Posterior vena cava (tissue), 2 donors: ENCODE measurements at places on chromosomes 7 and 10. TPM values are rescaled to one million over a fixed set of nuclear protein-coding genes. Genes with fewer than 3 reads are reported as not detected.

DNA sequence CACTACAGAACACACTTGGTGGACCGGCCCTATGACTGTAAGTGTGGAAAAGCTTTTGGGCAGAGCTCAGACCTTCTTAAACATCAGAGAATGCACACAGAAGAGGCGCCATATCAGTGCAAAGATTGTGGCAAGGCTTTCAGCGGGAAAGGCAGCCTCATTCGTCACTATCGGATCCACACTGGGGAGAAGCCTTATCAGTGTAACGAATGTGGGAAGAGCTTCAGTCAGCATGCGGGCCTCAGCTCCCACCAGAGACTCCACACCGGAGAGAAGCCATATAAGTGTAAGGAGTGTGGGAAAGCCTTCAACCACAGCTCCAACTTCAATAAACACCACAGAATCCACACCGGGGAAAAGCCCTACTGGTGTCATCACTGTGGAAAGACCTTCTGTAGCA lies 14.6 kb downstream of the ZSCAN21 start:
- no peak for DNase-seq

DNA sequence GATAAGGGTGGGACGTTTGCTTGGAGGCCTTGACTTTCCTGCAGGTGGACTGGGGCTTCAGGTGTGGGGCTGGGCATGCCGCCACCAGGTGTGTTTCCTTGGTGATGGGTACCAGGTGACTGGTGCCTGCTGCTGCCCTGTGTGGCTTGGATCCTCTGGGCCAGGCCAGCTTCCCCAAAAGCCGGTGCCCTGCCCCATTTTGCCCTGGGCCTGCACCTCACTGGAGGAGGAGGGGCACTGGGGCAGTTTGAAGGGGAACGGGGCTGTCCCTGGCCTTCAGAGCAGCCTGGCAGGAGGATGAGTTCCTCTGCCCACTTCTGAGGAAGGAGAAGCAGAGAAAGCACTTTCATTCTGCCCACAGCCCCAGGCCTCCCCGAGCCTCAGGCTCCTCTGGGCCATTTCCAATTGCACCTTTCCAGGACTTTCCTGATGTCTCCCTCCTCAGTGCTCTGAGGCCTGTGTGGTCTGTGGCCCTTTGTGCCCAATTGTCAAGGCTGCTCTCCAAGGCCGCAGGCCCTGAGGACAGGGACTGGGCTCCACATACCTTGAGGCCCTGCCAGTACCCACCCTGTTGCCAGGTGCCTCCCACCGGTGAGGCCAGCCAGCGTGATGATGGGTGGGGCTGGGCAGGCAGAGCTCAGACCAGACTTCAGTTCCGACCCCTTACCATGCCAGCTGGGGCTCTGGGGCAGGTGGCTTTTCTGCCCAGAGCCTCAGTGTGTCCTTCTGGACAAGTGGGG lies 25.3 kb upstream of the SMARCD3 start:
- DNase-seq: peak; percentile 77

DNA sequence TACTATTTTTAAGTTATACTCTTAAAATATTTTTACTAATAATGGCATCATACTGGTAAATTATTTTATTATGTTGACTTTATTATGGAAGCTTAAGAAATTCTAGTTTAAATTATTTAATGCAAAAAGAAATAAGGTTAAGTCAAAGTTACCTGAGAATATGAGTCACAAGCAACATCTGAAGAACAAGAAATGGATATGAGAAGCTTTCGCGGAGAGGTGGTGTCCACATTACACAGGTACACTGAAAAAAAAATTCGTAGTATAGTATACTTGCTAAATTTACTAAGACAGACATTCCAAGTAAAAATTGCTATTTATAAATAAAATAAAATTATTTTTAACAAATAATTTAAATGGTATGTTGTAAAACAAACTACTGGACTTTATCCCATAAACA lies 143.8 kb downstream of the AVL9 start:
- DNase-seq: no peak

GRCh38 chr10:126227762-126228134 lies 160.5 kb downstream of the ADAM12 start:
- no peak for DNase-seq

DNA sequence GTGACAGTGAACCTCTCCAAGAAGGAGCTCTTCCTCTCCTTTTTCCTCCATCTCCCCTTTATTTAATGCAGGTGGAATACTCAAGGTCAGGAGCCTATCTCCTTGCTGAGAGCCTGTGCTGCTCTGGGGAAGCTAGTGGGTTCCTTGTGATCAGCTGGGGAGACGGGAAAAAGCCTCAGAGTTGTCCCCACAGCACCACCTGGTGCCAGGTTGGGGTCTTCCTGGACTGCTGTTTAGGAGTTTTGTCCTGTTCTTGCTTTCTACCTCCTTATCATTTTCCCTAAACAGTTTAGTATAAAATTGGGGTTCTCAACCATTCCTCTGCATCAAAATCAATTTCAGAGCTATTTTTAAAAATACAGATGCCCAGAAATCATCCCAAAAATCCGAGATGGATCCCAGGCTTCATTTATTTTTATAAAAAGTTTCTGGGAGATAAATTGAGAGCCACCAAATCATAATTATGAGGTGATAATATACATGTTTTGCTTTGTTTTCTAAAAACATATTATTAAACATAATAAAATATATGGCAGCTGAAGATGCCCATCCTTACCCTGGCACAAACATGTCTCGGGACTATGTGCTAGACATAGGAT lies 44.3 kb downstream of the MACC1 start:
- peak; percentile 84 for DNase-seq

IQUB gene
- 0.97 TPM for total RNA-seq

DNA sequence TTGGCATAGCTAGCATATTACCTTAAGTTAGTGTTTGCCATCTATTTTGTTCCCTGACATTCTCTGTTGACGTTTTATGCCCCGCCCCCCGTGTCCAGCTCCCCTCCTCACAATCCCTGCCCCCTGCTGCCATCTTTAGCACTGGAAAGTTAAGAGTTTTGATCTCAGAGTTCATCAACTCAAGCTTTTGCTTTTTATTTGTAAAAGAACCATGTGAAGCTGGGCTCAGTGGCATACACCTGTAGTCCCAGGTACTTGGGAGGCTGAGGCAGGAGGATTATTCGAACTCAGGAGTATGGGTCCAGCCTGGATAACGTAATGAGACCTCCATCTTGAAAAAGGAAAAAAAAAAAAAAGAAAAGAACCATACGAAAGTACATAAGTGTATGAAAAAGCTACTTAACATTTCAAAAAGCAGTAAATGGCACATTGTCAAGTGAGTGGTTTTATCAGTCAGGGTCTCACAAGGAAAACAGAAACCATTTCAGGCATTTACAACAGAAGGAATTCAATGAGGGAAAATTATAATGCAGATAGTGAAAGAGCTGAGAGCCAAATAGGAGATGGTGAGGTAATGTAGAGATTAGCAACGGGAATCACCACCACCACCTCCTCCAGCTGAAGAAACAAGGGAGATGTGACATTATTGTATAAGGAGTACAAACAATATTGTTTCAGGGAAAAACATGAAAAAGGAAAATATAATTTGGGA lies 64.9 kb downstream of the MCU start:
- no peak for DNase-seq

DNA sequence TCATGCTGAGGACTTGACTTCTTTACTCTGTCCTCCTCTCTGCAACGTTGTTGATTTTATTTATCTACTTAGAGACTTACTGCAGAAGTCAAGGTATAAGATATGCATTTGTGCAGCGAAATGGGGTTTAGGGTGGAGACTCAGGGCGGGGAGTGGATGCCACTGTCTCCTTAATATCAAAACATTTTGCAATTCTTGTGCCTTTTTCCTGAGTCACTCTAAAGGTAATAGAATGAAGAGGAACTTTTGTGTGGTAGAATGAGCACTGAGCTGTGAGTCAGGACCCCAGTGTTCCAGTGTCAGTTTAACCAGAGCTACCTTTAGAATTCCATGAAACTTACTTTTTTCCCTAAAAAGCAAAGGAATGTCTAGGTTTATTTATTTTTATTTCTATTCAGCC lies 78.2 kb downstream of the VTI1A start:
- no peak for DNase-seq

DNA sequence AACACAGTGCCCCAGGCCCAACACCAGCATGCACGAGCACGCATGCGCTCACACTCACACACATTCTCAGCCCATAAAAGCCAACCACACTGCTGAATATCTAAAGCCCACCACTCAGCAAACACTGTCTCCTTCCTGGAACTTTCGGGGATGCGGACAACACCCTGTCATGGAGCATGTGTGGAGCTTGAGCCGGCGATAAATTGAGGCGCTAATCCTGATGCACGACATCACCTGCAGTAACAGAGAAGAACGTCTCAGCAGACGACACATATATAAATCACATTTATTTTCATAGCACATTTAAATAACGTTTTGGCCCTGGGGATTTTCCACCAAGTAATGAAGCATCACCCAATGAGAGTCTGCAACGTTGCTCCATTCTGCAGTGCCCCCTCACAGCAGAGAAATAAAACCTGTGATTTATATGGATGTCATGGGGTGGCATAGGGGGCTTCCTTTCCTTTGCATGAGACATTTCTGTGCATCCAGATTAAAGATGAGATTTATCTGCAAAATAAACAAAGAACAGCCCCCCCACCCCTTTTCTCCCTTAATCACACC lies 267.7 kb upstream of the NFE2L3 start:
- no peak for DNase-seq

- DNase-seq: no peak
Measured at GRCh38 chr7:103003004-103003403, 71.6 kb downstream of the FBXL13 start.

GRCh38 chr10:57218382-57218781 lies 857.3 kb upstream of the ZWINT start:
- DNase-seq: no peak

ARHGEF5 gene
- total RNA-seq: 8.8 TPM

DNA sequence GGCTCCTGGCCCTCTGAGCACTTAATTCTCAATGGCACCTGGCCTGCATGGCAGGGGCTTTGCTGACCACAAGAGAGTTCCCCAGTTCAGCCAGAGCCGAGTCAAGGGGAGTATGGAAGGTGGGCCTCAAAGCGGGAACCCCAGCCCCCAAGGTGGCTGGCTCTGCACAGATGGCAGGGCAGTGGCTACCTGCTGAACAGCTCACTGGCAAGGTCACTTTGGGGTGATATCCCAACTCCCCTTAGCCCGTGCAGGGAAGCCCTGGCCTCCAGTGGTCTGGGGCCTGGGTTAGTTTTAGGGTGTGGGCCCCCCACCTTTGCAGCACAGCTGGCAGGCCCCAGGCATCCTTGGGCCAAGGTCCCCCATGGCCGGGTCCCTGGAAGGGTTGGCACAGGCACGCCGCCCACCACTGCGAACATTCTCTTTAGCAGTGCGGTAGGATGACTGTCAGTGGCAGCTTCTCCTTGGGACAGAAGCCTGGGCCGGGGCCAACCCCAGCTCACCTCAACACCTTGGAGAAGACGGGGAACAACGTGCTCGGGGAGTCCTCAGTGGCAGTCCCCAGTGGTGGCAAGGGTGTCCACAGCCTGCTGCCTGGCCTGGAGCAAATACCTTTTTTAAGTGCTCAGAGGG lies 36.8 kb downstream of the PPIF start:
- DNase-seq: peak; percentile 81

GRCh38 chr7:148944935-148945934 lies 61.1 kb upstream of the EZH2 start:
- DNase-seq: peak; percentile 72

LOXL4 gene
- total RNA-seq: 7.6 TPM

GRCh38 chr10:27252267-27253000 lies 11.8 kb upstream of the ACBD5 start:
- peak; percentile 91 for DNase-seq

- DNase-seq: no peak
Measured at GRCh38 chr10:61286686-61287085, 166.5 kb downstream of the TMEM26 start.

OPN4 gene
- not detected for total RNA-seq

GRCh38 chr7:17444673-17445072 lies 146.2 kb downstream of the AHR start:
- DNase-seq: no peak

ACTR3C gene
- 1.00 TPM for total RNA-seq

DNA sequence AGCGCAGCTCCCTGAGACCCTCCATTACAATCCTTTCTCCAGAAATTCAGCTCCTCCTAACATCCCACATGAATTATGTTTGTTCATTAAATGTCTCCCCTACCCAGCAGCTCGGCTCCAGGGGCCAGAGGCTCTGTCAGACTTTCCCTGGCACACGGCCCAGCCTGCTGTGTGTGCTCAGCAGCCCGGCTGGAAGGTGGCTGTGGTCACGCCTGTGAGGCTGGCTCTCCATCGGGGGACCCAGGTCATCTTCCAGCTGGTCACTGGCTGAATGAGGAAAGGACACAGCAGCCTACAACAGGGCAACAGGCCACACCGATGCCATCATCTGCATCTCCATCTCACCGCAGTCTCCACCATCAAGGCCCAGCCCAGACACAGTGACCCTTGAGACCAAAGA lies 219.8 kb downstream of the MAD1L1 start:
- DNase-seq: peak; percentile 86

PANK1 gene
- total RNA-seq: 2.5 TPM

CCNJ gene
- total RNA-seq: 4.8 TPM

DNA sequence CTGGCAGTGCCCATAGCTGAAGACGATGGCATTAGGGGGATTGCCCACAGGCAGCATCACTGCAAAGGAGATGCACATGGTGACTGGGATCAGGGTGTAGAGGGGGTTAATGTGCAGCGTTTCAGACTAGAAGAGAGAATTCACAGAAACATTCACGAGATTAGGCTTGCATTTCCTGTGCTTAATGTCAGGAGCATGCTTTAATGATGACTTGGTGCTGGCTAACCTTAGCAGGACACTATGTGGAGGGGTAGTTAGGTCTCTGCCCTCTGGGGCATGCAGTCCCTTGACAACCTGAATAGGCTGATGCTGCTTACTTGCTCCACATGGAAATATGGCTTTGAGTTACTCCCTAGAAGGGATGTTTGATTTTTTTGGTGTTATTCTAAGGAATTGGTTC lies 21.8 kb downstream of the STMP1 start:
- DNase-seq: no peak

DNA sequence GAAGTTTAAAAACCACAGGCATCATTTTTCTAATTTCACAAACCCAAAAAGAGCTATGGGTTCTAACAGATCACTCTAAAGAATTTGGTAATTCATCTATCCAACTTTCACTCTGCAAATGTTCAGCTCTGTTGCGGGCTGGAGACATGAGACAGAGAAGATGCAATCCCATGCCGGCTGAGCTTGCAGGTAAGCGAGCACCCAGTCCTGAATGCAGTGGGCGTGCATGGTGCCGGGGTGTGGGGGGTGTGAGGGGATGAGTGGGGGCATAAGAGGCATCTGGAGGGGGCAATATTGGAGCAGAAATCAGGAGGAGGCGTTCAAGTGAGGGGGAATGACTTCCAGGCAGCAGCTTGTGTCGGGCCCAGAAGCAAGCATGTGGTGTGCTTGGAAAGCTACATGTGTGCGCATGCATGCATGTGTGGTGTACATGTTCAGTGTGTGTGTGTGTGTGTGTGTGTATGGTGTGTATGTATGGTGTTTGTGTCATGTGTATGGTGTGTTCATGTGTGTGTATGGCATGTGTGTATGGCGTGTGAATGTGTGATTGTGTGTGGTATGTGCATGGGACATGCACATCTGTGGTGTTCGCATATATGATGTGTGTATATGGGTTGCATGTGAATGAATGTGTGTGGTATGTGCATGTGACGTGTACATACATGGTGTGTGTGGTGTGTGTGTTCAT lies 172.9 kb downstream of the PRKCQ start:
- DNase-seq: no peak

FGFBP3 gene
- 1.5 TPM for total RNA-seq
